ENCODE measurements at places on chromosomes 16 and 17.

- no peak for DNase-seq
Measured at GRCh38 chr17:66743511-66743910, 91.4 kb upstream of the CACNG5 start.

- DNase-seq: no peak
Measured at GRCh38 chr17:17190188-17190587, 15.9 kb downstream of the PLD6 start.

DNA sequence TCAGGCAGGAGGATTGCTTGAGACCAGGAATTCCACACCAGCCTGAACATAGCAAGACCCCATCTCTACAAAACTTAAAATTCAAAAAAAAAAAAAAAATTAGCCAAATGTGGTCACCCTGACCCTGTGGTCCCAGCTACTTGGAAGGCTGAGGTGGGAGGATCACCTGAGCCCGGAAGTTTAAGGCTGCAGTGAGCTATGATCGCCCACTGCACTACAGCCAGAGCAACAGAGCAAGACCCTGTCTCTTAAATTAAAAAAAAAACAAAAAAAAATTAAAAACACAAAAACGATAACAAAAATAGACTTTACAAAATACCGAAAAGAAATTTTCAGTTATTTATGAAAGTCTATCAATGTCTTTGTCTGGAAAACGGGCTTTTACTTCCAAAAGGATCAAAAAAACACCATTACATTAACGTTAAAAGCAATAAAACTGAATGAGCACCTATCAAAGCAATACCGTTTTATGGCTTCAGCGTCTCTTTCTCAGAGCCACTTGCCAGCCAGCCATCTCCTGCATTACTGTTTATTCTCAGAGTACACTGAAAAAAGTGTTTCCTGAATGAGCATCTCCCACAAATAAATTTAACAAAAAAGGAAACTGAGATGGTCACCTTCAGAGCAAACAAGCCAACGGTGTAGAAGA is 6.1 kb downstream of the USP7 start:
- no peak for DNase-seq

- no peak for DNase-seq
Measured at GRCh38 chr17:68359791-68360535, 68.7 kb downstream of the ARSG start.

- no peak for DNase-seq
Measured at GRCh38 chr17:27415120-27415795, 41.0 kb upstream of the KSR1 start.

GRCh38 chr16:49349446-49350168 is 24.0 kb upstream of the C16orf78 start:
- DNase-seq: no peak

GRCh38 chr17:77006971-77007649 is 133.7 kb upstream of the SEC14L1 start:
- no peak for DNase-seq

DNA sequence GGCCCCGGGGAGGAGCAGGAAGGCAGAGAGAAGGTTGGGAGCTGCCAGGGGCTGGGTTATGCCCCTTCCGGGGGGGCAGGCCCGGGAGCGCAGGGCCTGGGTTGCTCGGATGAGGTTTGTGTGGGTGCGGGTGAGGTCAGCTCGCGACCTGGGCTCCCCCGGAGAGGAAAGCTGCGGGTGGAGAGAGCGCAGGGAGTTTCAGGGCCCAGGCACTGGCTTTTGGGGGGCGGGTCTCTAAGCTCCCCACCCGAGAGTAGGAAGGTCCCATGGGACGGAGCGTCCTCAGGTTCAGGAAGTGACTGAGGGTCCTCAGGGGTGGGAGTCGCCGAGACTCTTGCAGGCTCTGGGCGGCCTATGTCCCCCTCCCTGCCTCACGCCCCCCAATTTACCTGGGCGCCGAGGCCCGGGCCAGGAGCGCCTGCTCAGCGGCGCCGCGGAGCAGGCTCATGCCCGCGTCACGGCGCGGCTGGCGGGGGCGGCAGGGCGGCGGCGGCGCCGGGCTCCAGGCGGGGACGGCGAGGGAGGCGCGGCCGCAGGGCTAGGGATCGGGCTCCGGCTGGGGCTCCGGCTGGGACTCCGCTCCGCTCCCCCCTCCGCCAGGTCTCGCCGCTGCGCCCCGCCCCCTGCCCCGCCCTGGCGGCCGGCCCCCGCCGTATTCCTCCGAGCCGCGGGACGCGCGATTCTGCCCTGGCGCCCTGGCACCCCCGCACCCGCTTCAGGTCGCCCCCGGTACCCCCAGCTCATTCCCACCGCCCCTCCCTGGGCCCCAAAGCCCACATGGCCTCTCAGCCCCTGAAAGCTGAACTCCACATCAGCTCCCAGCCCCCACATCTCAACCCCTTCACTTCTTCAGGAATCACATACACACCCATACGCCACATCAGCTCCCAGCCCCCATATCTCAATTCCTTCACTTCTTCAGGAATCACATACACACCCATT is at the start of gene DOK4:
Gene DOK4, minus strand, starts transcription at position 578 of the 942 bp plus-strand sequence. CDS start 6,986 bp downstream, outside the sequence.
- peak; percentile 98 for DNase-seq

DNA sequence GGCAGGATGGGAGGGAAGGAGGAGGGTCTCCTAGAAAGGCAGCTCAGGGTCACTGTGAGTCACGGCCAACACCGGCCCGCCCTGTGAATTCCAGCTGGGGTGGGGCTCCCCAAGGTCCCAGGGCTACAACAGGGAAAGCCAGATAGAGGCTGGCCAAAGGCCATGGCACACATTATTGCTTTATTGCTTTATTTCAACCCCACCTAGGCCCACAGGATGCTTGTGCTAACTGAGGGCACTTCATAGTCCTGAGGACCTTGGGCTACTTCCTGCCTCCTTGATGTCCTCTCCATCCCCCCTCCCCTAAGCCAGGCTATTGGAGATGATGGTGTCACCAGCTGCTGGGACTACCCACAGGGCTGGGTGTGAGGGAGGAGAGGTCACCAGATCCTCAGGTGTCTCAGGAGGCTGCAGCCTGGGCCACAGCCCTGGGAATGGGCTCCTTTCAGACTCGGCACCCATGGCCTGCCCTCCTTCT is 26.1 kb downstream of the LRRC75A start:
- DNase-seq: no peak

DNA sequence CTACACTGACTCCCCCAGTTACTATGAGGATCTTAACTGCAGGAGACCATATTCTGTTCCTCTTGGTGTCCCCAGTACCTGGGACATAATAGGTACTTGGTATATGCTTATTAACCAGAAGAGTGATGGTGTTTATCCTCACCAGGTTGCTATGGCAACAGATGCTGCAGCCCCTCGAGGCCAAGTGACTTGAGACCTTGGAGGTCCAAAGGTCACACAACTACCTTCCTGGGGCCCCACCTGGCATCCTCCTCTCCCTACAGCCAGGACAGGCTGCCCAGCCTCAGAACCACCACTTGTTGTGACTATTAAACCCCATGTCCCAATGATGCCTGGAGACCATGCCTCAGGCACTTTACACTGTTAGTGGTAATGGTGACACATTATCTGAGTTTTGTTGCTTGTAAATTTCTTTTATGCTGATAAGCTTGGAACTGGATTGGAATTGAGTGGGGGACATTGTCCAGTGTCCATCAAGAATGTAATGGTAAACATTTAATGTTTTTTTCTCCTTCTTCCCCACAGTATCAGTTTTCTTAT is 189.4 kb downstream of the CCDC182 start:
- DNase-seq: no peak

DNA sequence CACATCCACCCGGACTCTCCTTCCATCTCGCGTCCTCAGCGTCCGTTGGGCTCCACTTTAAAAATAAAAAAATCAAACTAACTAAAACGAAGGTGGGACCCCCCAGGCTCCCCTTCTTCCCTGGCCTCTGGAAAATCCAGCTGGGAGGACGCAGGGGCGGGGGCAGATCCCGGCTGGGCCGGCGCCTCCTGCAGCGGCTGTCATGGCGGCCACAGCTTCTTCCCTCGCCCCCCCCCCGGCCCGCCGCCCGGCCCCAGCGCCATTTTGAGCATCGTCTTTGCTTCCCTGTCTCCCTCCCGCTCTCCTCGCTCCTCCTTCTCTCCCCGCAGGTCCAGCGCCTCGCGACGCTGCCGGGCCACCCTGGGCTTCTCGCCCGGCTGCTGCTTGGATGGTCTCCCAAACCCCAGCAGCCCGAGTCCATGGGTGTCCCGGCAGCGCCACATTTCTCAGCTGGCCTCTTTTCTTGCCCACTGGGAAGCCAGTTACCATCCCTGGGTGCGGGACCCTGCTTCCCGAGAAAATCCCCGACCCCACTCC is 3.3 kb downstream of the HOXB2 start:
- DNase-seq: peak; percentile 79

GRCh38 chr17:66221755-66222530 is 7.3 kb downstream of the APOH start:
- no peak for DNase-seq

DNA sequence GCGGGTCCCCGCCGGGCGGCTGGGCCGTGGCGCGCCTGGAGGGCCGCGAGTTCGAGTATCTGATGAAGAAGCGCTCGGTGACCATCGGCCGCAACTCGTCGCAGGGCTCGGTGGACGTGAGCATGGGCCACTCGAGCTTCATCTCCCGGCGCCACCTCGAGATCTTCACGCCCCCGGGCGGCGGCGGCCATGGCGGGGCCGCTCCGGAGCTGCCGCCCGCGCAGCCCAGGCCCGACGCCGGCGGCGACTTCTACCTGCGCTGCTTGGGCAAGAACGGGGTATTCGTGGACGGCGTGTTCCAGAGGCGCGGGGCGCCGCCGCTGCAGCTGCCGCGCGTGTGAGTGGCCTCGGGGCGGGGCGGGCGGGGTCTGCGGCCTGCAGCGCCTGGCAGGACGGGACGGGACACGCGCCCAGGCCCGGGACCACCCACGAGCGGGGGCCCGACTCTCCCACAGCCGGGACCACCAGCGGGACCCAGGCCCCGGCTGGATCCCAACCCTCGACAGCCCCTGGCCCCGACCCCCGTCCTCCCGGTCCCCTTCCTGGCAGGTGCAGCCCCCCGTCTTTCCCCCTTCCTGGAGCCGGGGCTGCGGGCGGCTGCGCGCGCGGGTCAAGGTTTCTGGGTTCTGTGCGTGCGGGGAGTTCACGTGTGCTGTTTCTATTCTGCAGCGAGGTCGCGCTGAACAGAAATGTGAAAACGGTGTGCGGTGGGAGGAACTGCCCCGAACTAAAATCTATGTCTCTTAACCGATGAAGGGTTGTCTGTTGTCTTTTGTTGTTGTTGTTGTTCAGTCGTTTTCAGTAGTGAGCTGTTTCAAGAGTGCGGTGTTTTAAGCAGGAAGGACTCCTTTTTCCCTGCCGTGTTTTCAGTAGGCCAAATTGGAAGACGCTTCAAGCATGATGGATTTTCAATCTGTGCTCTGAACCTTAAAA is 705 bp downstream of the FOXK2 start:
- peak; percentile 49 for DNase-seq

DNA sequence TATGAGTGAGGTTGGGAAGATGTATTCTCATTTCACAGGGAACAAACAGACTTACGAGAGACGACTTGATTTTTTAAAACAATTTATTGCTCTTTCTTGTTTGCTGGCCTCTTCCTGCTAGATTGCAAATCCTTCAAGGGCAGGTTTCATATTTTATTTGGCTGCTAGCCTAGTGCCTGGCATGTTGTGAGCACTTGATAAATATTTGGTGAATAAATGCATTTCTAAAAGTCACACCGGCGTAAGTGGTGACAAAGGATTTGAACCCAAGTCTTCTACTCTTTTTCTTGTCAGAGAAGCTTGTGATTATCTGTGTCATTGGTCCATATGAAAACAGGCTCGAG is 1.4 kb downstream of the WWP2 start:
- no peak for DNase-seq

- DNase-seq: no peak
Measured at GRCh38 chr16:17566656-17567450, 96.1 kb upstream of the XYLT1 start.

DNA sequence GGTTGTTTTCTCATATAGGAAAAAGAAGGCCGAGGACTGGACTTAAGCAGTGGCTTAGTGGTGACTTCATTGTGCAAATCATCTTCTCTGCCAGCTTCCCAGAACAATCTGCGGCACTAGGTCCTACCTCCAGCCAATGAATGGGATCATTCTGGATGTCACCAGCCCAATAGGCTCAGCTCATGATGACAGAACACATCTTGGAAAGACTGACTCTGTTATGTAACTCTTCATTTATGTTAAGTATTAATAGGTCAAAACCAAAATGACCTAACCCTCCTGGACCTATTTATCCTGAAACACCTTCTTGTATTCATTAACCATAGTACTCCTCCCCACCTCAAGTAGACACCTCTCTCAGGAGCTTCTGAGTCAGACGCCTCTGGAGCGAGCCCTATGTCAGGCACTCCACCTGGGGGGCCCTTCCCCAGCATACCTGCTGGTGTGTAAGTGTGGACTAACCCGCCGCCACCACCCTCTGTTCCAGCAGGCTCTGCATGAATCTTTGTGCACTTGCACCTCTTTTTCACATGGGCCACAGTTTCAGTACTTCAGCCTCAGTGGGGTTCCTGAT is 7.2 kb downstream of the ARL2BP start:
- DNase-seq: no peak

DNA sequence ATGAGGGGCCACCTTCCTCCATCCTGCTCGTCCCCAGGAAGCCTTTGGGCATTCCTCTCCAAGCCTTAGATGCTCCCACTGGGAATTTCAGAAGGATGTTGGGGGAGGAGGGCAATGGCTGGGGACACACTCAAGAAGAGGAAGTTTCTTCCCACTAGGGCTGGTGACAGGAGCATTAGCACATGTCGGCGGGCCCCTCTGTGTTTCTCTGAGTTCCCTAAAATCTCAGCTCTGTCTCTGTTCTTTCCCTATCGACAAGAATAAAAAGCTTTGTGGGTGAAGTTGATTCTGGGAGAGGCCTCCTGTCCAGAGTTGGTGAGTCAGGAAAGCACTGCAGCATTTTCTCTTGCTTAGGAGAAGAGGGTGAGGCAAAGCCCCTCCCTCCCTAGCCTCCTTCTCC is 19.7 kb upstream of the C17orf107 start:
- no peak for DNase-seq
